Cortex of kidney (tissue), 1 donor: ENCODE measurements at places on chromosomes 3 and 15.

DNA sequence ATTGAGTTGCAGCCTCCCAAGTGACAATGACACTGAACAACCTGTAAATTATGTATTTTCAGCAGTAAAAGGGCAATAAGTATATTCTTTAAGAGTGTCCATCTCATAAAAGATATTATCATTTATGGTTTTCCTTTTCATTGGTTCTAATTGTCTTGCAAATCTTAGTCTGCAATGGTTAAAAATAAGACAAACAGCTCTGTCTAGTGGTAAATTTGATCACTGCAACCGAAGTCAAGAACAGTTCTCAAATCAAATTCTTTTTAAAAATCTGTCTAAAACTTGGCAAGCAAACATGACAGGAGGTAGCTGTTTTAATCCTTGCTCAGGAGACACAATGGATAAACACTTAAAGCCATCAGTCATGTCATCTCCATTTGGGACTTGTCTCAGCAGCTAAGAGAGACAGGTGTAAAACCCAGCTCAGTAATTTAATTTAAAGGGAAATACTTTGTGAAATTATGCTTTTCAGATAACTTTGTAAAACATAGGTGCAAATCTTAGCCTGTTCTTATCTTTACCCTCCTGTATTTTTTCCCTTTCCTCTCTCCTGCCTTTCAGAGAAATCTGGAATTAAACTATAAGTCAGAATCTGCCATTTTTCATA is 150.3 kb upstream of the ARHGEF26 start:
- DNase-seq, result no peak

DNA sequence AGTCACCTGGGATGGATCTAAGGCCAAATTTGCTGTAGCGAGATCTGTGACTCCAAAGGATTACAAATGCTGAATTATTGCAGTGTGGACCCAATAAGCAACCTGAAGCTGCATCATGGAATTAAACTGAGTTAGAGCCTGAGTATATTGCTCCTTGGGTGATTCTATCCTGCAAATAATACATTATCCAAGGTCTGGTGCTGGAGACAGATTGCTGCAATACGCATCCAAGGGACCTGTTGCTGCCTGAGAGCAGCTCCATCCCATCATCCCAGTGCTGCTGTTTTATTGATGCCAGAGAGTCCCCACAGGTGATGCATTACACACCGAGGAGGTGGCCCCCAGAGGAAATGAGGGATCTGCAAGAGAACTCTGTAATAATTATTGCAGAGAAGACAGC is 31.6 kb upstream of the PCSK6 start:
- DNase-seq, result no peak

DNA sequence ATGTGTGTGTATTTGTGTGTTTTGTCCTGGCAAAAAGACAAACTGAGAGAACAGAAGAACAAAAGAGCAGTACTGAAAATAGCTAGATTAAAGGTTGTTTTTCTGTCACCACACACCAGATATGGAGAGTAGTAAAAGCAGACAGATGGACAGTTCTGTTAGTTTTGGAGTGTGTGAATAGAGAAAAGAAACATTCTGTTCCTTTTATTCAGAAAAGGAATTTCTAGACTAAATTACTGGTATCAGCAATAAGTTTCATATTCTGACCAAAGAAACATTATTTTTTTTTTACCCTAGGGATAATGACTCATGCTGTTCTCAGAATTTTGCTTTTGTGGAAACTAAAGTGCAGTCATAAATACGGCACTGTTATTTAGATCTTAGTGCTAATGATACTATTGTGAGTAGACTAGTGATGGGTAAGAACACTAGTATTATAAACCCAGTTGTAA is 32.9 kb downstream of the PIK3CA start:
- no peak for DNase-seq

DNA sequence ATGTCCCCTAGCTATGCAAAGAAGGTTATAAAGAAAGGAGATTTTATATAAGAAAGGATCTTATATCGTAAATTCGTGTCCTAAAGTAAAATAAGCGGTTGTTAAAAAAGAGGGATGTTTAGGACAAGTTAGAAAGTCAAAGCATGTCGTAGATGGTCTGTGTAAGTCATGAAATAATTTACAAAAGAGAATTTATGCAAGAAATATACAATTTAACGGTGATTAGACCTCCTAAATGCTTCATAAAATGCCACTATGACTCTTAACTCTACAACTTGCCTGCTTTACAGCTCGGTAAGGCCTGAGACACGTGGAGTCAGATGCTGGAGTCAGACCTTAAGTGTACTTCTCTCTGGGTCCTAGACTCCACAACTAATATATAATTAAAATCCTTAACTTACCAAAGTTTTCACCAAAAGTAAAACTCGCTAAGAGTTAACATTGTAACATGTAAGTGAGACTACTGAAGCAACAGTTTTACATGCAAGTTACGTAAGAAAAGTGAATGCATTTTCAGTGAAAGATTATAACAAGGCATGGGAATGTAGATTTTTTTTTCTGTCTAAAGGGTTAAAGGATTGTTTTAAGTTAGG is 13.3 kb upstream of the SRPRB start:
- no peak for DNase-seq

GRCh38 chr15:59247364-59247763 is 40.7 kb downstream of the LDHAL6B start:
- DNase-seq, result no peak
